ENCODE measurements at places on chromosomes 6 and 20.

- no peak for DNase-seq
- H3K27me3 ChIP-seq: no peaks in the 10 kb centered on the region
- no peak overlapping the region for H3K27ac ChIP-seq
- no peaks in the 10 kb centered on the region for H3K36me3 ChIP-seq
- H3K4me1 ChIP-seq: no peaks in the 10 kb centered on the region
These were observed 237.5 kb upstream of the TAB2 start for GRCh38 chr6:149079911-149080491.

DNA sequence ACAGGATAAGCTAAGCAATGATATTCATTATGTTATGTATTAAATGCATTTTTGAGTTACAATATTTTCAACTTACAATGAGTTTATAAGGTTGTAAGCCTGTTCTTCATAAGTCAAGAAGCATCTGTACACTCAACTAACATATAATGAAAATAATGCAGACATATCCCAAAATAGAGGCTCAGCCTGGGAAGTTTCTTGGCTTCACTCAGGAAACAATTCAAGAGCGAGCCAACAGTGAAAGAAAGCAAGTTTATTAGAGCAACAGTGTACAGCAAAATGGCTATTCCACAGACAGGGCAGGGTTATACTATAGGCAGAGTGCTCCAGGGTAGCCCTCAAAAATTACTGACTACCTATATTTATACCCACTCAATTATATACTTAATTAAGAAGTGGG is 1581.8 kb downstream of the HACE1 start:
- no peaks in the 10 kb centered on the region for H3K4me1 ChIP-seq
- no peak overlapping the region for H3K27ac ChIP-seq
- no peaks in the 10 kb centered on the region for H3K27me3 ChIP-seq
- no peak for DNase-seq

DNA sequence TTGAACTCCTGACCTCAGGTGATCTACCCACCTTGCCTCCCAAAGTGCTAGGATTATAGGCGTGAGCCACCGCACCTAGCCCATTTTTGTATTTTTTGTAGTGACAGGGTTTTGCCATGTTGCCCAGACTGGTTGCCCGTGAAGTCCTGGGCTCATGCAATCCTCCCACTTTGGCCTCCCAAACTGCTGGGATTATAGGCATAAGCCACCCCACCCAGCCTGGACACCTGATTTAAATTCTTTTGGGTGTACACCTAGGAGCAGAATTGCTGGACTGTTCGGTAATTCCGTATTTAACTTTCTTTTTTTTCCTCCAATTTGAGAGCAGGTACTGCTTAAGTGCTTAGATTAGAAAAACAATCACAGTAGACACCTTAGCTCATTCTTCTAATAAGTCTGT is 5.6 kb upstream of the NRM start:
- H3K4me3 ChIP-seq: no peak overlapping the region
- DNase-seq: no peak
- no peak overlapping the region for H3K27ac ChIP-seq
- peaks cover 2% of the 10 kb centered on the region for H3K36me3 ChIP-seq
- no peaks in the 10 kb centered on the region for H3K27me3 ChIP-seq

DNA sequence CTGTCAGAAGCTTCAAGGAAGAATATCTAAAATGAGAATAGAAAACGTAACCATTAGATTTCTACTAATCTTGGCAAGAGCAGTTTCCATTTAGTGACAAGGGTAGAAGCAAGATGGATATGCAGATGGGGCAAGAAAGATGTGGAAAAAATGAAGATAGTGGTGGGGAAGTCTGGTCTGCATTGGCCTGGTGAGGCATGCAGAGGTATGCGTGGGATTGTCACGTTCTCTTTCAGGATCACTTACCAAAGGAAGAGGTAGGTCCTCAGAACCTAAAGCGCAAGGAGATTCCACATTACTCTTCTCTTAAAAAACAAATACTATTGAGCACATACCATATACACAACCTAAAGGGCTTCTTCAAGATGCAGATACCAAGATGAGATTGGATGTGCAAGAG is 238.7 kb downstream of the UST start:
- DNase-seq: no peak
- no peaks in the 10 kb centered on the region for H3K27me3 ChIP-seq
- no peak overlapping the region for H3K27ac ChIP-seq
- no peak overlapping the region for H3K4me3 ChIP-seq

- H3K27me3 ChIP-seq: no peaks in the 10 kb centered on the region
- peaks cover 92% of the 10 kb centered on the region for H3K36me3 ChIP-seq
- DNase-seq: peak; percentile 51
These were observed 60.3 kb downstream of the VTA1 start for GRCh38 chr6:142207265-142207877.

- H3K27me3 ChIP-seq: no peaks in the 10 kb centered on the region
- no peak overlapping the region for H3K4me3 ChIP-seq
- no peaks in the 10 kb centered on the region for H3K4me1 ChIP-seq
- no peak overlapping the region for H3K27ac ChIP-seq
- H3K36me3 ChIP-seq: no peaks in the 10 kb centered on the region
These were observed 228.0 kb upstream of the FAM83B start for GRCh38 chr6:54618572-54618971.

DNA sequence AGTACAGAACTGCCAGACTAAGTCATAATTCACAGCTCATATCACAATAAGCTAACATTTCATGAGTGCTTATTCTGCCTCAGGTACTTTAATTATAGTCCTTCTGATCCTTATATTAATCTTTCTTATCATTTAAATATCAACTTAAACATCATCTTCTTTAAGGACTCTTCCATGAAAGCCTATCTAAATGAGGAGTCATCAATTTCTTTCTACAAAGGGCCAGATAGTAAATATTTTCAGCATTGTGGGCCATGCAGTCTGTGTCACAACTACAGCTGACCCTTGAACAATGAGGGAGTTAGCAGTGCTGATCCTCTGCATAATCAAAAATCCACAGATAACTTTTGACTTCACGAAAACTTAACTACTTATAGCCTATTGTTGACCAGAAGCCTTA is 306.4 kb downstream of the TSHZ2 start:
- no peaks in the 10 kb centered on the region for H3K36me3 ChIP-seq
- no peak overlapping the region for H3K27ac ChIP-seq
- no peak for DNase-seq
- no peaks in the 10 kb centered on the region for H3K27me3 ChIP-seq
- H3K4me1 ChIP-seq: peaks cover 5% of the 10 kb centered on the region

DNA sequence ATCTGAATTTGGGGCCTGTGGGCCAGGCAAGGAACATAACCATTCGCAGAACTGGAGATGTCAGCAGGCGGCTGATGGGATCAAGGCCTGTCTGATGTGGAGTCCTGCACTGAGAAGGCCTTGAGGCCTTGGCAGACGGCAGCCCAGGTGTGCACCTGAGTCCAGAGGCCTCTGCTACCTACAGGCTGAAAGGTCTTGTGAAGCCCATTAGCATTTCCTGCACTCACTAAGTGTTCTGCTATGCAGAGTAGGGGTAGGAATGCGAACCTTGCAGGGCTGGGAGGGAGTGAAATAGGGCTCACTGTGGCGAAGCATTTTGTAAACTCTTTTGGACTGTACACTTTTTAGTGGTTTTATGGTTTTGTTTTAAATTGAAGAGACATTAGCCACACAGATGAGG is 48.3 kb upstream of the RNF24 start:
- no peak overlapping the region for H3K4me3 ChIP-seq
- peaks cover 5% of the 10 kb centered on the region for H3K4me1 ChIP-seq
- no peak for DNase-seq
- no peak overlapping the region for H3K27ac ChIP-seq
- no peaks in the 10 kb centered on the region for H3K36me3 ChIP-seq
- peaks cover 12% of the 10 kb centered on the region for H3K27me3 ChIP-seq

- no peak overlapping the region for H3K27ac ChIP-seq
- no peak overlapping the region for H3K4me3 ChIP-seq
- no peaks in the 10 kb centered on the region for H3K4me1 ChIP-seq
- H3K36me3 ChIP-seq: no peaks in the 10 kb centered on the region
These were observed 256.2 kb upstream of the MANEA start for GRCh38 chr6:95321126-95321525.

GRCh38 chr6:24858177-24858653 is 59.5 kb upstream of the ARMH2 start:
- H3K4me3 ChIP-seq: no peak overlapping the region
- no peaks in the 10 kb centered on the region for H3K4me1 ChIP-seq
- no peaks in the 10 kb centered on the region for H3K36me3 ChIP-seq
- peaks cover 2% of the 10 kb centered on the region for H3K27me3 ChIP-seq

DNA sequence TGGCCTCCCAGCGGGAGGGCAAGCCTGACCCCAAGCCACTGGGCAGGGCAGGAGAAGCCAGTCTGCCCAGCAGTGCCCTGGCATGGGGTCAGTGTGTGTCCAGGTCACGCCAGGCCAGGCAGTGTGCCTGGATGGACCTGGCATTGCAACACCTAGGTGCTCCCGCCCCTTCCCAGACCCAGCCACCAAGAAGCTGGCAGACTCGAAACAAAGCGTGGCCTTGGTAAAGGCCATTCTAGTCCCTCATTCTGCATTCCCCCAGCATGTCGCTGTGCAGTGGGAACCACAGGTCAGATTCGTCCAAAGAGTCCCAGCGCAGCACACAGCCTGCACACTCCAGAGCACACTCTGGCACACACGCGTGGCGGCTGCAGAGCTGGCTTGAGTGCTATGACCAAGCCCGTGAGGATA is 19.3 kb upstream of the APMAP start:
- H3K36me3 ChIP-seq: no peaks in the 10 kb centered on the region
- H3K4me1 ChIP-seq: no peaks in the 10 kb centered on the region
- no peak overlapping the region for H3K4me3 ChIP-seq
- no peak overlapping the region for H3K27ac ChIP-seq
- no peak for DNase-seq

- no peak for DNase-seq
- no peaks in the 10 kb centered on the region for H3K4me1 ChIP-seq
- H3K27ac ChIP-seq: no peak overlapping the region
- H3K36me3 ChIP-seq: no peaks in the 10 kb centered on the region
- H3K4me3 ChIP-seq: no peak overlapping the region
These were observed 243.8 kb upstream of the PMEPA1 start for GRCh38 chr20:57953638-57954037.

DNA sequence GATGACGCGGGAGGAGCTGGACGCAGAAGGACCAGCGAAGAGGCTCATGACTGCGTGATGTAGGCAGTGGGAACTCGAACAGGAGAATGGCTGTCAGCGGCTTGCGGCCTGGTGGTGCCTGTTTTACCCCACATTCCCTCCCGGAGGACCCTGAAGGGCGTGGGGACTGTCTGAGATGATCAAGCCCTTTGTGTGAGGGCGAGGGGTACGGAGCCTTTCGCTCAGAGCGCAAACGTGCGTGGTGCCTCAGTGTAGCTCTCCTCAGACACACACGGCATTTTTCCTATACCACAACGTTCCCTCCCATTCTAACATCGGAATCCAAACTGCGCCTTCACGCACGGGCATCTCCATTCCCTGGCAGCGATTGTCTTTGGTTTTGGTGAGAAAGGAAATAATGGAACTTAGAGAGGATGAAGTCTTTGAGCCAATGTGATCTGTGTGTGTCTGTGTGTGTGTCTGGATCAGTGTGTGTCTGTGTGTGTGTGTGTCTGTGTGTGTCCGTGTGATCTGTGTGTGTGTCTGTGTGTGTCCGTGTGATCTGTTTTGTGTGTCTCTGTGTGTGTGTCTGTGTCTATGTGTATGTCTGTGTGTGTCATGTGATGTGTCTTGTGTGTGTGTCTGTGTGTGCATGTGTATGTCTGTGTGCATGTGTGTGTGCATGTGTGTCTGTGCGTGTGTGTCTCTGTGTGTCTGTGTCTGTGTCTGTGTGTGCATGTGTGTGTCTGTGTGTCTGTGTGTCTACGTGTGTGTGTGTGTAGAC is 5.3 kb downstream of the PTK6 start:
- no peaks in the 10 kb centered on the region for H3K27me3 ChIP-seq
- peak overlapping the region; percentile 43 for H3K4me3 ChIP-seq
- no peak for DNase-seq
- peak overlapping the region; percentile 21 for H3K27ac ChIP-seq
- peaks cover 15% of the 10 kb centered on the region for H3K4me1 ChIP-seq

DNA sequence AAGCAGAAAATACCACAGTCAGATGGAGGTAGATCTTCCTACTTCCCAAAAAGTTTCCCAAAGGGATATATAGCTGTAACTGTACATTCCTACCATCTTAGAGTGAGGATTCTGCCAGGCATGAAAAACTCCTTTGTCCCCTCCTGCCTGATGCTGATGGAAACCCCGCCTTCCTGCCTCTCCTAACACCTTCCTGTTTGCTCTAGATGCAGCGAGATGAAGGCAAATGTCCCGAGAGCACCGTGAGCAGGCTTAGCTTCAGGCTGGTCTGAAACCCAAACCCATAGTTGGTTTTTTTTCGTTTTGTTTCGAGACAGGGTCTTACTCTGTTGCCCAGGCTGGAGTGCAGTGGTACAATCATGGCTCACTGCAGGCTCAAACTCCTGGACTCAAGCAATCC is 55.6 kb downstream of the MYB start:
- no peaks in the 10 kb centered on the region for H3K27me3 ChIP-seq
- no peaks in the 10 kb centered on the region for H3K36me3 ChIP-seq

DNA sequence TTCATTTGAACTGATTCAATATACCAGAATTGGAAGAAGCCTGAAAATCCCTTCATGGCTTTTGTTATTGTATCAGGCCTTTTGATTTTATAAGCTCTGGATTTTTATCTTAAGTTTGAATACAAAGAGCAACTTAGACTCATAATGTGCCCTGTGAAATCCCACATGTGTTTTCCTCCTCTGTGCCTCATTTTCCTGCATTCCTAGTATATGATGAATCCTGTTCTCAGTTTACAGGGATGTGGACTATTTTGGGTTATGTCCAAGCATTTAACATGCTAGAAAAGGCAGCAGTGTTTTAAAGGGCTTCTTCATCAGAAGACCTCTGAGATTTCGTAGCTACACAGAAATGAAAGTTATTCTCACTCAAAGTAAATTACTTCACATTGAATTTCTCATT is 455.0 kb downstream of the RFPL4B start:
- H3K27ac ChIP-seq: no peak overlapping the region
- no peaks in the 10 kb centered on the region for H3K4me1 ChIP-seq
- H3K4me3 ChIP-seq: no peak overlapping the region
- DNase-seq: no peak
- H3K27me3 ChIP-seq: no peaks in the 10 kb centered on the region

GRCh38 chr20:19929481-19930145 is 87.5 kb upstream of the NAA20 start:
- DNase-seq: no peak
- H3K36me3 ChIP-seq: no peaks in the 10 kb centered on the region
- no peak overlapping the region for H3K27ac ChIP-seq
- no peak overlapping the region for H3K4me3 ChIP-seq

All from neuronal stem cell (in vitro differentiated cells).